ENCODE measurements at places on chromosomes 6 and 20.

DNA sequence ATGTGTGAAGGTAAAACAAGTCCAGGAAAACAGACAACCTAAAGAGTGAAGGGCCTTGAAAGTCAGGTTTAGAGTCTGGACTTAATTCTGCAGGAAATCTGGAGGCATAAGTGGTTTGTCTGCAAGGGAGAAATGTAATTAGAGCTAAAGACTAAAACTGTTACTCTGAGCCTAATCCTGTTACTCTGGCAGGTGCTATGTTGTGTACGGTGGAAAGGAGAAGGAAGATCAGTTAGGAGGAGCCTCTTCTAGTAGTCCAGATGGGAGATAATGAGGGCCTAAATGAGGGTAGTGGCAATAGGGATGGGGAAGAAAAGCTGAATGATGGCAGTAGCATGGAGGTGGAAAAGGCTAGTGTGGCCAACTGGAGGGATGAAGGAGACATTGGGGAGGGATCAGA, 118.5 kb downstream of the PDSS2 start:
- no peak overlapping the region for H3K4me3 ChIP-seq
- H3K4me1 ChIP-seq, result no peaks in the 10 kb centered on the region
- no peak for DNase-seq
- H3K36me3 ChIP-seq, result no peaks in the 10 kb centered on the region

GRCh38 chr6:95593025-95593424, 15.7 kb downstream of the MANEA start:
- H3K4me1 ChIP-seq, result no peaks in the 10 kb centered on the region
- H3K27me3 ChIP-seq, result no peaks in the 10 kb centered on the region
- H3K36me3 ChIP-seq, result no peaks in the 10 kb centered on the region
- H3K4me3 ChIP-seq, result no peak overlapping the region

GRCh38 chr6:167108278-167108677, 14.6 kb upstream of the CCR6 start:
- no peak overlapping the region for H3K27ac ChIP-seq
- DNase-seq, result no peak
- H3K4me1 ChIP-seq, result peaks cover 22% of the 10 kb centered on the region
- no peak overlapping the region for H3K4me3 ChIP-seq

DNA sequence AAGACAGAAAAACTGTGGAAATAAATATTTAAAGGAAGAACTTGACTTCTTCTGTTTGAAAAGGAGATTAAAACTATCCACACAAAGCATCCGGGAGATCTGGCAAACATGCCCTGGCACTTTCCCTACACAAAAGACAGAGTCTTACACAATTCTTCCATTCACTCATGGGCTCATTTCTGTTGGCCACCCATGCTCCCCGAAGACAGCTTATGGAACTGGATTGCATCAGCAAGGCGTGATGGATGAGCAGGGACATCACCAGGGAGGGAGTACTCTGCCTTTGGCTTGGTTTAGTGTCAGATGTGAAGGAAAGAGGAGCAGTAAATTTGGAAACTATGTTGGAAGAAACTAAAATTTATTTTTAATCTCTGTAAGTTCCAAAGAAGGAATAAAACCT, 379.3 kb downstream of the CD109 start:
- no peak overlapping the region for H3K4me3 ChIP-seq
- no peaks in the 10 kb centered on the region for H3K36me3 ChIP-seq
- no peak overlapping the region for H3K27ac ChIP-seq
- H3K4me1 ChIP-seq, result no peaks in the 10 kb centered on the region
- DNase-seq, result no peak
- H3K27me3 ChIP-seq, result no peaks in the 10 kb centered on the region

DNA sequence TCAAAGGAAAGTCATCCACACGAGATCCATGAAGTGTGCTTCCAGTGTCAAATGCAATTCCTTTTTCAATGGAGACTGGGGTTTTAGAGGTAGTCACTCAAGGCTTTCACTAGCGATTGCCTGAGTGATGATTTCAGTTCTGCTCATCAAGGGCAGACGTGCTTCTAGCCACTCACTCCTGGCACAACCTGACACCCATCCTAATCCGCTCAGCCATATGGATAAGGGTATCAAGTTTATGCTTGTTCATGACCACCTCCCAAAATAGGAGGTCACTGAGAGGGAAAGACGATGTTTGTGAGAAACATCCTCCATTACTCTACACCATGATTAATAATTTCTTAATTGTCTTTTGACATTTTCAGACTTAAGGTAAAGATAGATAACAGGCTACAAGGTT, 91.3 kb upstream of the HEY2 start:
- no peaks in the 10 kb centered on the region for H3K36me3 ChIP-seq
- H3K4me1 ChIP-seq, result no peaks in the 10 kb centered on the region
- no peak overlapping the region for H3K27ac ChIP-seq
- H3K4me3 ChIP-seq, result no peak overlapping the region
- no peaks in the 10 kb centered on the region for H3K27me3 ChIP-seq
- no peak for DNase-seq

- peaks cover 2% of the 10 kb centered on the region for H3K27me3 ChIP-seq
- H3K4me3 ChIP-seq, result no peak overlapping the region
- H3K36me3 ChIP-seq, result no peaks in the 10 kb centered on the region
- no peaks in the 10 kb centered on the region for H3K4me1 ChIP-seq
These were observed 227.7 kb upstream of the RNF24 start for GRCh38 chr20:4243071-4243470.

- H3K36me3 ChIP-seq, result no peaks in the 10 kb centered on the region
- no peak overlapping the region for H3K4me3 ChIP-seq
- H3K4me1 ChIP-seq, result no peaks in the 10 kb centered on the region
- no peak for DNase-seq
These were observed 105.0 kb upstream of the LAMP5 start for GRCh38 chr20:9409352-9409751.

- H3K4me1 ChIP-seq, result no peaks in the 10 kb centered on the region
- no peaks in the 10 kb centered on the region for H3K36me3 ChIP-seq
- no peaks in the 10 kb centered on the region for H3K27me3 ChIP-seq
- H3K4me3 ChIP-seq, result no peak overlapping the region
These were observed 239.8 kb downstream of the PTPRT start for GRCh38 chr20:42949950-42950349.

DNA sequence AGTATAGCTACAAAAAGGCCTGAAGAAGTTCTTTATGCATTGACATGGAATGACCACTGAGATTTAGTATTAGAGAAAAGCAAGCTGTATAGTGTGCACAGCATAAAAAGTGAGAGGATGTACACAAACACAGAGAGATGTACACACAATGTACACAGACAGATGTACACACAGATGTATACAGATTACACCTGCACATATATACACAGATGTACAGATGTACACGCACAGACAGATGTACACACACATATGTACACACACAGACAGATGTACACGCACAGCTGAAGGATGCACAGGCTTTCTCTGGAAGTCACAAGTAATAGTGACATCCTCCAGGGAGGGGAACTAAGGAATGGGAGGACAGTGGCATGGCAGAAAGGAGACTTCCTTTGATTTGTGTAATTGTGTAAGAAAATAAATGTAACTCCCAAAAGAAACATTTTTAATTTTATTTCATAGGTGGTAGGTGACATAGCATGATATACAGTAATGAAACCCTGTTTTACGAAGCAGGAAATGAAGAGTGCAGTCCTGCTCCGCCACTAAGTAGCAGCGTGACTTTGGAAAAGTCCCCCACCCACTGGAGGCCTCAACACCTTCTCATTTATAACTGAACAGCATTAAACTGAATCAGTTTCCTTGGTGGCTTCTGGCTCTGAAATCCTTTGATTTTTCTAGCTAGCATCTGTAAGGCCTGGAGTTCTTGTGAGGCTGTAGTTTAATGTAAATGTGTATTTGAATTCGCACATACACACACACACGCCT, 14.1 kb downstream of the NFATC2 start:
- no peak overlapping the region for H3K4me3 ChIP-seq
- H3K27me3 ChIP-seq, result no peaks in the 10 kb centered on the region
- peak; percentile 80 for DNase-seq
- H3K4me1 ChIP-seq, result peaks cover 93% of the 10 kb centered on the region
- peak overlapping the region; percentile 83 for H3K27ac ChIP-seq

- H3K27ac ChIP-seq, result no peak overlapping the region
- H3K4me1 ChIP-seq, result no peaks in the 10 kb centered on the region
- no peak for DNase-seq
- no peak overlapping the region for H3K4me3 ChIP-seq
These were observed 976.8 kb downstream of the TBC1D32 start for GRCh38 chr6:120357447-120357846.

DNA sequence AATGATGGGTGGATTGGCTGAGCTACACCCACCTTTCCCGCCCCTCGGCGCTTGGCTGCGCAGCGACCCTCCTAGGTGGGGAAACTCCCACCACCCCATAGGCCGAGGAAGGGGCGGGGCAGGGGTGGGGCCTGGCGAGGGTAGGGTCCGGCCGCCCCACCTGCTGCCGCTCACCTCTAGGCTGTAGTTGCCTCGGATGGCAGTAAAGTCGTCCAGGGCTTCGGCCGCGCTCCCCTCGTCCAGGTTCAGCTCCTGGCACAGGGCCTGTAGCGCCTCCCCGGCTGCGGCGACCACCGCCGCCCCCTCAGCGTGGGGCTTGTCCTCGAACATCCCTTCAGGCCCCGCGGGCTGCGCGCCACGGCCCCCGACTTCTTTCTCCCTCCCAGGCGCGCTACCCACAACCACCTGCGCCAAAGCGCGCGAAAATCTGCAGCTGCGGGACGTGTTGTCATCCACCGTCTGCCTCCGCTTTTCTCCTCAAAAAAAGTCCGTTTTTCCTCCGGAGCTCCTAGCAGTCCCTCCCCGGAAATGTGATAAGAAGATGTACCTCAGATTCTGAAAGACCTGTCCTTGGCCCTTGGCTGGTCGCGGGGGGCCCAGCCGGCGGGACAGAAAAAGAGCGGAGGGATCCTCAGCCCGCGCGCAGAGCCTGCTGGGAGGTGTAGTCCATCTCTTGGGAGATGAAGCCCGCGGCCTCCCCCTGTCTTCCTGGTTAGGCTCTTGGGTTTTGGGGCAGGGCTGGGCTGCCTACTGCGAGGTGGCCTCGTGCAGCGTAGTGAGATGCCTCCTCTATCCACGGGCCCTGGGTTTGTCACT, at the start of gene RBL1:
TSS of gene RBL1 (minus strand) at position 399 of the 816 bp plus-strand sequence. CDS start at position 330, 69 bp downstream.
- peak within 1 kb of the TSS; percentile 74 for H3K4me3 ChIP-seq
- no peaks in the 10 kb centered on the region for H3K36me3 ChIP-seq
- DNase-seq, result peak; percentile 92
- peak within 1 kb of the TSS; percentile 80 for H3K27ac ChIP-seq
- peaks cover 21% of the 10 kb centered on the region for H3K4me1 ChIP-seq

GRCh38 chr20:45611054-45611453, 18.5 kb upstream of the WFDC10A start:
- H3K36me3 ChIP-seq, result no peaks in the 10 kb centered on the region
- H3K27me3 ChIP-seq, result no peaks in the 10 kb centered on the region
- H3K4me3 ChIP-seq, result no peak overlapping the region
- H3K4me1 ChIP-seq, result no peaks in the 10 kb centered on the region
- DNase-seq, result no peak

- H3K27ac ChIP-seq, result no peak overlapping the region
- no peaks in the 10 kb centered on the region for H3K27me3 ChIP-seq
- H3K4me1 ChIP-seq, result peaks cover 30% of the 10 kb centered on the region
- peak; percentile 73 for DNase-seq
These were observed 622 bp downstream of the SS18L1 start for GRCh38 chr20:62143957-62144825.

DNA sequence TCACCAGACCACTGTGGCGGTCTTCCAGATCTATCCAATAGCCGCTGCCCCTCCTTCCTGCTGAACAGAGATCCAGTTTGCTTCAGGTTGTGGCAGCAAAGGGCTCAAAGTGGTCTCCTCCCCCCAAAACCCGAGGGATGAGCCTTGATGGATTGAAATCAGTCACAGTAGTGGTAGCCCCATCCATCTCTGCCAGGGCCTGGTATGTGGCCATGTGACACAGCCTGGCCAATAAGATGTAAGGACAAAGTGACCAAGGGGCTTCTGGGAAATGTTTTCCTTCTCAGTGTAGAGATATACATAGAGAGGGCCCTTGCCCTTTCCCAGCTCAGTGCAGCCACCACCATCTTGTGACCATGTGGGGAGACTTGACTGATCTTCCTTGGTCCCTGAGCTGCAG, 4.1 kb upstream of the ARMC2 start:
- no peak overlapping the region for H3K27ac ChIP-seq
- H3K27me3 ChIP-seq, result no peaks in the 10 kb centered on the region
- DNase-seq, result no peak

DNA sequence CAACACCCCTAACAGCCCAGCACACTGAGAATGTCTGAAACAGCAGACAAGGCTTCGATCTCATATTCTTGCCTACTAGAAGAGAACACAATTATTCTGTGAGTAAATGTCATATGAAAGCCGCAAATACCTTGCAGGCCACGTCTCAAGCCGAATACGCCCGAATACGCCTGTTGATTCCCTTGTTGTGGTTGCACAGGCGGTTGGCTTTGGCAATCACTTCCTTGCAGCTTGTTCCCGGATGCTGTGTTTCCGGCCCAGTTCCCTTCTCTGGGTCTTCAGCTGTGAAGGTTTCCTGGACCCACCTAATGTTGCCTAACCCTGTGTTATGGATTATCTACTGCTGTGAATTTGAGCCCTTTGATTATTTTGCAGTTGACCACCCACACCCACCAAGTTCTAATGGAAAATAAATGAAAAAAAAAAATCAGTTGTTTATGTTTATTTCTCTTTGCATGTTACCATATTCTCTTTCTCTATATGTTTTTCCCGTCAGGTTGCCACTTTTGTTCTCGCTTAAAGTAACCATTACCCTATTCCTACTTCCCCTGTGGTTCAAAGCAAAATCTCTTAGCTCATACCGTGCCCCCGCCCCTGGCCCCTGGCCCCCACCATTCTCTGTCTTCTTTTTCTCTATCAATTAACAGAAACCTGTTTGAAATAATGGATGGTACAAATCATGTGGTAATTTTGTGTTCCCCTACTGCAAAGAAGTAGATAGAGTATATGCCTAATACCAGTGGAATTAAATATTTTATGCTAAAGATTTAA, 172.4 kb downstream of the ADGB start:
- H3K4me3 ChIP-seq, result no peak overlapping the region
- peaks cover 10% of the 10 kb centered on the region for H3K4me1 ChIP-seq
- no peaks in the 10 kb centered on the region for H3K27me3 ChIP-seq
- peak; percentile 58 for DNase-seq
- H3K27ac ChIP-seq, result no peak overlapping the region

DNA sequence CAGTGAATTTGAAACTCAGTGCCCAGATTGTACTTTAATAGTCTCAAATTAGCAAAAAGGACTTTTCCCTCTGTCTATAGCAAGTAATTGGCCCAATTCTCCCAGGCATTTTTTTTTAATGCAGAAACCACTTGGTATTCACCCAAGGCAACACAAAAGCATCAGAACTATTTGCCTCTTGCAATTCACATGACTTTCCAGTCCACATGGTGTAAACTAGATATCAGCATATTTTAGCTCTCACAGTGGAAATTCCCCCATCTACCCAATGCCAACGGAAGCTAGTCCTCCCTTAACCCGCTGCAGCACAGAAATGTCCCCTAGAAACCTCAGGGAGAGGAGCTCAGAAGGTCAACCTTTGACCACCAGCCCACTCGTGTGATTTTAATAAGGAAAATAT, 103.4 kb upstream of the CDYL start:
- H3K4me1 ChIP-seq, result no peaks in the 10 kb centered on the region
- no peak overlapping the region for H3K27ac ChIP-seq
- H3K36me3 ChIP-seq, result no peaks in the 10 kb centered on the region
- H3K27me3 ChIP-seq, result no peaks in the 10 kb centered on the region
- no peak overlapping the region for H3K4me3 ChIP-seq

Measured in natural killer cell (primary cell).